Activated naive CD4-positive, alpha-beta T cell treated with anti-CD3 and anti-CD28 coated beads, Interleukin-2, amount 10 ng/mL, durations not matched to agents 7 days and 5 days (primary cell): ENCODE measurements at places on chromosomes 3 and 15.
A peak's percentile ranks its signal among the peaks of the same experiment; 100 is the strongest.

DNA sequence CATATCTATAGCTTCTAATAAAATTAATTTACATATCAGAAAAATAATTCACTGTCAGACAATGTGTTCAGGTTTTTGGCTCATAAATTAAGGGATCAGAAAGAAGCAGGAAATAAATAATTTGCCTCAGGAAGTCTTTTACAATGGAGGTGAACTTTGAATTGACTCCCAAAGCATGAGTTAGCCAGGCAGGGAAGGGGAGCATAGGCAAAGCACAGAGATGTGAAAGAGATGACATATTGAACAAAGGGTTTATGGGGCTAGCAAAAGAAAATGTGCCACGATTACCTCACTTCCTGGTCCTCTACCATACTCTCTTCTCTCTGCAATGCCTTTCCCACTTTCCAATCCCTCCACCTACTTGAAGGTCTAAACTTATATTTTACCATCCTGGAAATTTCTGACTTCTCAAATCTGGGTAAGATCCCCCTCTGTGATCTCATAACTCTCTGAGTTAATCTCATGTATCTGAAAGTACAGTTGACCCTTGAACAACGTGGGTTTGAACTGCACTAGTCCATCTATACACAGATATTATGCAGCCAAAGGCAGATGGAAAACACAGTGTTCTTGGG, 4.1 kb upstream of the HEXA start:
- DNase-seq: no peak

DNA sequence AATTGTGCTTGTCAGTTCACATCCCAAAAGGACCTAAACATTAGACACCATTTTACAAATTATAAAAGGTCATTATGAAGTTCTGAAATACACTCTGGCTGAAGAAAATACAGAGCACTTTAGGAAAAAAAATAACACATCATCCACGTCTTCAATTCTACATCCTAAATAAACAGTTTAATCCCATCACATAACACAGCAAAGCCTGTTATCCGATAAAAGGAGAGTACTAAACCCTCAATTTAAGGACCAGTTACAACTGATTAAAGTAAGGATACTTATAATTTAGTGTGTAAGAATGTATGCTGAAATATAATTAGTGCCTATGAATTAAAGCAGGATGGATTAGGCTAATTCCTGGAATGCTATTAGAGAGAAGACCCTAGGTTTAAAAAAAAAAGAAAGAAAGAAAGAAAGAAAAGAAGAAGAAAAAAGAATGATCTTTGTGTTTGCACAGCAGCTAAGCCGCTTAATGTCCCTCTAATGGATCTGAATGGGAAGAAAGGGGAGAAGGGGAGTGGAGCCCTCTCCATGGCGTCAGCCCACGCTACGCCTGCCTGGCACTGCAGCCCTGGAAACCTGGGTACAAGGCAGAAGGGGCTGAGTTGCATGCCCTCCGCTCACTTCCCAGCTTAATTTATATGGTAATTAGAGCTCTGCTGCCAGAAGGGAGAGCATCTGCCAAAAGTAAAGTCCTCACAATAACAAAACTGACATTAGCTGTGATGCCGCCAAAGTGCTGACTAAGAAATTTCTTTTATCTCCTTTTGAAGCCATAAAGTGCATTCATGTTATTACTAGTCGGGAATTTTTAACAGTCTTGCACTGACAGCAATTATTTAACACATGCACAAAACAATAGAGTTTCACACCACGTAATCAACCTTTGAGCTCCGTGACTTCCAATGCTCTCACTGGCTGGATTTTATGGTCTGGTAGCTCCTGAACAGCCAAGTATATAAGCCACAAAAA, 90.0 kb downstream of the FSIP1 start:
- no peak for DNase-seq

GRCh38 chr3:46838301-46838700, 24.9 kb downstream of the MYL3 start:
- no peak for DNase-seq

GRCh38 chr3:84893211-84893610, 65.6 kb upstream of the CADM2 start:
- no peak for DNase-seq

DNA sequence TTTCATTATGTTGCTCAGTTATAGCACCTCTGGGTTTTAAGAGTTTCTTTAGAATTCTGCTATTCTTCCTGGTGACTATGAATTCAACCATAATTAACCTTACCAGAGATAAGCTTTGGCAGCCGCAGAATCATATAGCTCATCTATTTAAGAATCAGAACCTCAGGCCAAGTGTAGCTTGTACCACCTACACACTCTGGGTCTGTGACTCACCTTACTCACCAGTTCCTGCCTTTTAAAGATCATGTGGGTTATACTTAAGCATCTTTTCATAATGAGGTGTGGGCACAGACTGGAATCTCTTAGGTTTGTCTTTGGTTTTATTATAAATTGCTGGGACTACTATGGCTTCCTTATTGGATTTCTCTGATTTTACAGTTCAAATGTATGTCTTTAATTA, 21.9 kb downstream of the CDV3 start:
- DNase-seq: no peak

DNA sequence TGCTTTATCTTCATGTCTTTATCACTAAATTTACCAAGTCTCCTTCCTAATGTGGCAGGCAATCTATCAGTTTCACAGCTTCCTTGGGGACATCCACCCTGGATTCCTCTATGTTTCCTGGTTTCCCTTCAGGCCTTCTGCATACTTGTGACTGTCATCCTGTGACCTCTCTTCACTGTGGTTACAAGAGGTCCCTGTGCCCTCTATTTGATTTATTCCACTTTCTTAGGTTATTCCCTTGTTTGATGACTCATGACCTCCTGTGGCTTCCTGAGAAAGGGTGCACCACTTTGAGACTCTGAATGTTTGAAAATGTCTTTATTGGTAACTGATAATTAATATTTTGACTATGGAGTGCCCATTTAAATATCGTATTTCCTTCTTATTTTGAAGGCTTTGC, 60.5 kb upstream of the KY start:
- DNase-seq: no peak

- DNase-seq: no peak
These were observed 156.9 kb upstream of the RASGRP1 start for GRCh38 chr15:38721568-38721945.

DNA sequence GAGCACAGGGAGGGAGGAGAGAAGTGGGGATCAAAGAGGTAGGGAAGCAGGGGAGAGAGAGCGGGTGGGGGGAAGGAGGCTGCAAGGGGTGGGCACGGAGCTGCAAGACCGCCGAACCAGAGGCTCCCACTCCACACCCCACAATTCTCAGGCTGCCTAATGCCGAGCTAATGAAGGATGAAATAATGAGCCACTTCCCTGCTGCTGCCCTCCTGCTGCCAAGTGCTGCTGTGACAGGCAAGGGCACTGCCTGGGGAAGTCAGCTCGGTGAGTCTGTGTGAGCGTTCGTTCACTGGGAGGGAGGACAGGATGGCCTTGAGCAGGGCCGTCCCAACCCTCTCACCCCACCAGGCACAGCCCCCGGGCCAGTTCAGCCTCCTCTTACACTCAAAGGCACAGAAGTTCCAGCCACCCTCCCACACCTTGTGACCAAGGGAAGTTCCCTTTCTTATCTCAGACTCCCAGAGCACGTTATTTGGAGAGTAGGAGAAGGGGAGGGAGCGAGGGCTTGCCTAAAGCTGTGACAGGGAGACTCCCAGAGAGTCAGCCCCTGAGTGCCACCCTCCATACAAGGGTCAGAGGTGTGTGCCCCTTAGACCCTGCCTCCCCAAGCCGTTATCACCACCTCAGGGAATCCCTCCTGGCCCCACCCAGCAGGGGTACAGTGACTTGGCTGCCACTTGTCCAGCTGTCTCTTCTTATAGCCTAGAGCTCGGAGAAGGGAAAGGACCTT, 12.4 kb downstream of the GLYCTK start:
- DNase-seq: no peak

GRCh38 chr3:168722091-168722490, 626.4 kb upstream of the GOLIM4 start:
- DNase-seq: no peak

DNA sequence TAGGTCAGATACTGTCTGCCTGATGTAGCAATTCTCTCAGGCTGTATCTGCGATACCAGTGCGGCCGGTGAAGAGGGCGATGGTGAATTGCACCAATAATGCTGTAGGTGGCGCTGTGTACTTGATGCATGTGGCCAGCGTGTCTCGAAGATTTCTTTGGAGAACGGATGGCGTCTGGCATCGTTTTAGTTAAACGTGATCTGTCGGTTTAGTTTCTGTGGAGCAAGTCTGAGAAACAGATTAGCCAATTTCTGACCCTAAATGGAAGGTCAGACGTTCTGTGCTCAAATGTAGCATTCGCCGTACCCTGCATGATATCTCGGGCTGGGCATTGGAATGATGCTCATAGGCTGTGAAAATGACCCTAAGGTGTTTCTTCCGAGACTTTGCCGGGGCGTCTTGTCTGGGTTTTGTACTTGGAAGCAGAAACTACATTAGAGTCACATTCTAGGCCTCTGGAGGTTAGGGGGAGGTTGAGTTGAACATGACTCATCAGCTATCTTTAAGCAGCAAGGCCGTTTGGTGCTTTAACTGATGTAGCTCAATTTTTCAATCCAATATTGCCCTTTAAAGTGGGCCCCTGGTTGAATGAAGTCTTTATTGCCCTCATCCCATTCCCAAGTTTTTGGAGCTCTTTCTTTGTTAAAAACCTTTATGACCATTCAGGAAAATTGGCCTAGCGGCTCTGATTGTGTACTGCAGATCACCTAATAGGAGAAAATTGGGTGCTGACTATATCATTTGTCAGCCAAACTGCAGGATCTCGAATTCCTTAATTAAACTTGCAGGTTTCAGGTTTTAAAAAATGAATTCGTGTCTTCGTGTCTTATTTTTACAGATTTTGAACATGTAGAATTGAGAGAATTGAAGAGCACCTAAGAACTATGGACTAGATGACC, 80.0 kb downstream of the SQOR start:
- DNase-seq: peak; percentile 61

- no peak for DNase-seq
These were observed 54.8 kb downstream of the MESD start for GRCh38 chr15:80934761-80935221.

- peak; percentile 53 for DNase-seq
These were observed 455.0 kb upstream of the THBS1 start for GRCh38 chr15:39125904-39126303.

GRCh38 chr3:163722405-163722804, 1355.9 kb downstream of the SI start:
- no peak for DNase-seq

- DNase-seq: no peak
These were observed 7.2 kb upstream of the TIMP4 start for GRCh38 chr3:12165909-12166308.

GRCh38 chr3:69288161-69288895, 97.6 kb downstream of the FRMD4B start:
- DNase-seq: no peak

GRCh38 chr15:47803767-47804166, 86.5 kb downstream of the SEMA6D start:
- no peak for DNase-seq

GRCh38 chr3:197465996-197466549, 89.7 kb downstream of the BDH1 start:
- DNase-seq: no peak

DNA sequence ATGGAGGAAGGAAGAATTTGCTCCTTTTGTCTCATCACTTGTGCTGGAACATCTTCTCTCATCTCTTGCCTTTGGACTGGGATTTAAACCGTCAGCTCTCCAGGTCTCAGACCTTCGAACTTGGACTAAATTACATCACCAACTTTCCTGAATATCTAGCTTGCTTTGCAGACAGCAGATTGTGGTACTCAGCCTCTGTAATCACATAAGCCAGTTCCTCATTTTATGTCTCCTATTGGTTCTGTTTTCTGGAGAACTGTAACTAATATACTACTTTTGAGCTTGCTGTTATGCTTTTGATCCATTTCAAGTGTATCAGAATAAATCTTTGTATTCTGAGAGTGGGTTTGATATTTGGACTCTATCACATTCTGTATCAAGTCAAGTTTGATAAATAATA, 164.3 kb upstream of the VEPH1 start:
- DNase-seq: no peak

DNA sequence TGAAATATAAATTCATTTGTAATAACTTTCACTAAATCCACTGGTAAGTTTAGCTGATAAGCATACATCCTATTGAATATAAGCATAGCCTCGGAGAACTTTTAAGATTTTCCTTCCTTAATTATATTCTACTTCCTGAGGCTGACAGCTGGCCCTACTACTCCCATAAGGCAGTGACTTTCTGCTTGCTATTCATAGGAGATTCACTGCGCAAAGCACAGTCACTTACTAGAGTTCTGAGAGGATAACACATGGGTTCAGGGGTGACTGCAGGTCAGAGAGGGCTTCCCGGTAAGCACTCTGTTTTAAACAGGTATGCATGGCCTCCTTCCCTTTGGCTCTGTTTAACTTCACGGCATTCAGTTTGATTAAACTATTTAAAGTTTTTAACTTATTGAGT, 75.8 kb downstream of the FAIM start:
- DNase-seq: no peak

GRCh38 chr15:66838671-66839239, 136.7 kb downstream of the SMAD6 start:
- DNase-seq: no peak

DNA sequence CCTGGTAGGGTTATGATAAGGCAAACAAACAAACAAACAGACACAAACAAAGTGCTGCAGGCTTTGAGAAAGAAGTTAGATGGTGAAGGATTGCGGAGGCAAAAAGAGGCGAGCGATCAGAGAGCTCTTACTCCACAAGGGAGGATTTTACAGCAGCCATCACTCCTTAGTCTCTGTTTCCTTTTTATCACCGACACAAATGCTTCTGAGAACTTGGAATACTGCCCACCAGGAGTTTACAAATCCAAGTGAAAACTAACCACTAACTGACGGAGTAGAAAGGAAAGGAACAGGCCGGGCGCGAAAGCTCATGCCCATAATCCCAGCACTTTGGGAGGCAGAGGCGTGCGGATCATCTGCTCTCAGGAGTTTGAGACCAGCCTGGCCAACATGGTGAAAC, 35.6 kb upstream of the GPR160 start:
- DNase-seq: no peak

DNA sequence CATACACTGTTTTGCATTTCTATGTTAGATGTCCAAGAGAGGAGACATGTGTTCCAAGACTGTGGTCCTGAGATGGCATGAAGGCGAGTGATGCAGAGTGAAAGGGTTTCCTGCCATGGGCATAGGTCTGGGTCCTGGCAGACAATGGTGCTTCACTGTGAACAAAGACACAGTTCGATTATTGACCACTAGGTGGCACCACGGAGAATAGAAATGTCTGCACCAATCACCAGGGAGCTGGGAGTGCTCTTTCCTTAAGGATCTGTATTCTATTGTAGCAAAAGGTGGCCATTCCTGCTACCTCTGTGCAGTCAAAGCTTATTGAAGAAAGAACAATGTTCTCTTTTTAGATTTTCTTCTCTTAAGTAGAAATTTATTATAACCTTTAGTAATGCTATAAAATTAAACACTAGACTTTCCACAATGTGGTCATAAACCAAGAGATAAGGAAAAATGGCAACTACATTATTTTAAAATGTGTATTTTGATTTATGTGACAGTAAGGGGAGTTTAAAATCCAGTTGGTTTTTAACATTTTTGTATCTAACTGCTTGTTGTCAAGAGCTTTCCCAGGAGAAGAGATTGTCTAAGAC, 88.7 kb downstream of the GABRG3 start:
- peak; percentile 38 for DNase-seq
